ENCODE measurements at places on chromosomes 11 and 22. TPM values are rescaled to one million over a fixed set of nuclear protein-coding genes. Genes with fewer than 3 reads are reported as not detected.

The LSP1 gene
- 46.9 TPM for total RNA-seq

GRCh38 chr11:106983261-106983660, 35.0 kb downstream of the GUCY1A2 start:
- no peaks in the 10 kb centered on the region for H3K27me3 ChIP-seq
- no peaks in the 10 kb centered on the region for H3K4me1 ChIP-seq
- H3K4me3 ChIP-seq = no peak overlapping the region
- no peak for DNase-seq
- no peaks in the 10 kb centered on the region for H3K36me3 ChIP-seq
- no peak overlapping the region for H3K27ac ChIP-seq

The GNAZ gene
- 33.8 TPM for total RNA-seq

DNA sequence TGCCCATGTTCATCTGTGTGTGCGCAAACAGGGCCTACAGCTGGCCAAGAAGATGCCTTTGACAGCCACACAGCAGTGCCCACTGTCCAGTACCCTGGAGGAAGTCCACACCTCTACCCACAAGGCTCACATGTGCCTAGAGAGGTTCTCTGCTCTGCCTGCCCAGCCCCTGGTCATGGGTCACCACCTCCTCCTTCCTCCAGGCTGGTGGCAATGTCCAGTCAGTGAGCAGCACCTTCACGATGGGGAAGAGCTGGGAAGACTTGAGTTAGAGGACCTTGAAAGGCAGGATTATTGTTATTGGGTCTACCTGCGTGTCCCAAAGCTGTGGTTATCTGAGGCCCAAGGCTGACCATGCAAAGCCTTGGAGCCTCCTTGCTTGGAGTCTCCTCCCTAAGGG, 28.4 kb upstream of the TTC12 start:
- no peak overlapping the region for H3K4me3 ChIP-seq
- no peaks in the 10 kb centered on the region for H3K27me3 ChIP-seq
- no peaks in the 10 kb centered on the region for H3K36me3 ChIP-seq
- no peak overlapping the region for H3K27ac ChIP-seq
- peaks cover 14% of the 10 kb centered on the region for H3K4me1 ChIP-seq

- no peak for DNase-seq
- H3K36me3 ChIP-seq = no peaks in the 10 kb centered on the region
- H3K27ac ChIP-seq = no peak overlapping the region
Observed at GRCh38 chr11:110565357-110566336, 135.9 kb downstream of the FDX1 start.

DNA sequence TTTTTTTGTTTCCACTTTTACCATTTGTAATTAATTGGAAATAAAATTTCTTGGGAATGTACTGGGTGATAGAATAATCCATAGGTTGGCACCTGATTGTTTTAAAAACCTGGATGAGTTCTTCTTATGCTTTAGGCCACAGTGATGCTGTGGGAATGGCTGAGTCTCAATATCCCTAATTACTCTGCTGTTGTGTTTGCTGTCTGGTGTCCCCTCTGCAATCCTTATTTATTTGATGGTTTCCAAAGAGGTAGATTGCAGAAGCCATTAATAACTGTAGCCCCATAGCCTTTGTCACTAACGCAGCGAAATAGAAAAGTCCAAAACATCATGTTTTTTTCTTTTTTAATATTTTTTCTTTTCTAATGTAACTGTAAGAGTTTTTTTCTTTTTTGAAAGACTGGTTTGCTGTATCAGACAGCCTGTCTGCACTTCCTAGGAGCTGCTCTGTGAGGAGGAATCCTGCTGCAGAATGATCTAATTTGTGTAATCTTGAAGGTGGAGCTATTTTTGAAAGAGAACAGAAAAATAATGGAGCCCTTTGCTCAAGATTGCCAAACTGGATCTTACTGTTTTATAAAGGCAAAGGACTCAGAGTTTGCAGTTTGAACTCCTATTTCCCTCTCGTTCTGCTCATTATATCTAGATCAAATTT, 14.9 kb downstream of the PACS1 start:
- H3K27me3 ChIP-seq = no peaks in the 10 kb centered on the region
- peaks cover 85% of the 10 kb centered on the region for H3K4me1 ChIP-seq
- no peak for DNase-seq

DNA sequence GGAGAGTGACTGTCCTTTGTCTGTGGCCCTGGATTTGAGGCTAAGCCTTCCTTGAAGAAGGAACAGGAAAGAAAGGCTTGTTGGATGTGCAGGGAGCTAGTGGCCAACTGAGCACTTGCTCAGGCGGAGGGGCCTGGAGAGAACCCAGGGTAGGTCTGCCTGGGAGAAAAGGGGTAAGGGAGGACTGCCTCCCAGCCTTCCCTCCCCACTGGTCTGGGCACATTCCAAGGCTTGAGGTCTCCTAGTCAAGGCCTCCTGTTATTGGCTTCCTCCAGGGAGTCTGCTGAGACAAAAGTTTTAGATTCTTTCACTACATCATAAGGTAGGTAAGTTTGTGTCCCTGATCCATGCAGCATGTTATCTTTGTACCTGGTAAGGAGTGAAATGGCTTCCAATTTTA, 15.2 kb downstream of the KCNQ1OT1 start:
- DNase-seq = no peak
- H3K27me3 ChIP-seq = no peaks in the 10 kb centered on the region
- no peak overlapping the region for H3K4me3 ChIP-seq
- H3K36me3 ChIP-seq = no peaks in the 10 kb centered on the region
- H3K4me1 ChIP-seq = peaks cover 54% of the 10 kb centered on the region
- H3K27ac ChIP-seq = no peak overlapping the region

DNA sequence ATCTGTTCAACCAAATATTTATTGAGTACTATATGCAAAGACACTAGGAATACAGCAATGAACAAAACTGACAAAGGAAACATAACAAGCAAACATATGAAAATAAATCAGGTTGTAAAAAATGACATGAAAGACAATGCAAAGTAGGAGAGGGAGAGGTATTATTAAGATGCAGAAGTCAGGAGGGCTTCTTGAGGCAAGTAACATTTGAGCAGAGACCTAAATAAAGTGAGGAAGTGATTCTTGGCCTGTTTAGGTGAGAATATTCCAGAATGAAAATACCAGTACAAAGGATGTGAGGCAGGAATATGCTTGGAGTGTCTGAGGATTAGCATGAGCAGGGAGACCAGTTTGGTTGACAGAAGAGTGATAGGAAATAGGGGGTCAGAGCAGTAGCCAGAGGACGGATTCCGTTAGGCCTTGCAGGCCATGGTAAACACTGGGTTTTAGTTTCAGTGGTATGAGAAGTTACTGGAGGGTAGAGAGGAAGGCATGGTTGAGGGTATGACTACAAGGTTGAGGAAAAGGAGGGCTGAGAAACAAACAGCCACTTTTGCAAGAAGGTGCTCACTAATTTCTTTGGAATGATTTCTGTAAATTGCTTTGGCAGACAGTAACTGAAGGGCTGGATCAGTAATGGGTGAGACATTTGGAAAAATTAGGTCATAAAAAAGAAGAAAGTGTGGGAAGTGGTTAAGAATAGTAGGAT, 191.9 kb downstream of the SWAP70 start:
- no peaks in the 10 kb centered on the region for H3K27me3 ChIP-seq
- no peaks in the 10 kb centered on the region for H3K4me1 ChIP-seq
- no peak overlapping the region for H3K4me3 ChIP-seq
- no peak for DNase-seq

The SCGB1C1 gene
- not detected for total RNA-seq

The POLR2F gene
- 41.9 TPM for total RNA-seq

DNA sequence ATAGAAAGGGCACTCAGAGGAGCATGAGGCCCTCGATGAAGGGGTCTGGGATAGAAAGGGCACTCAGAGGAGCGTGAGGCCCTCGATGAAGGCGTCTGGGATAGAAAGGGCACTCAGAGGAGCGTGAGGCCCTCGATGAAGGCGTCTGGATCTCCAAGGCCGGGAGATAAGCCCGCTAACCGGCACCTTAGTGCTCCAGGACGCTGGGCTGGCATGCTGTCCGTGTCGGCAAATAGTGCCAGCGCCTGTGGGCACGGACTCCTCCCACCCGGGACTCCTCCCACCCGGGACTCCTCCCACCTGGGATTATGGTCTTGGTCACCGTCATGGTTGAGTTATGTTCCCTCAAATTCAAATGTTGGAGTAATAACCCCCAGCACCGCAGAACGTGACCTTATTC, 725.3 kb downstream of the BRD1 start:
- no peaks in the 10 kb centered on the region for H3K36me3 ChIP-seq
- H3K4me1 ChIP-seq = no peaks in the 10 kb centered on the region
- H3K4me3 ChIP-seq = no peak overlapping the region
- DNase-seq = no peak
- no peaks in the 10 kb centered on the region for H3K27me3 ChIP-seq

- no peaks in the 10 kb centered on the region for H3K4me1 ChIP-seq
- H3K4me3 ChIP-seq = no peak overlapping the region
- H3K27me3 ChIP-seq = no peaks in the 10 kb centered on the region
- DNase-seq = no peak
- no peak overlapping the region for H3K27ac ChIP-seq
- no peaks in the 10 kb centered on the region for H3K36me3 ChIP-seq
Observed at GRCh38 chr11:108818971-108819370, 154.1 kb downstream of the DDX10 start.

The TMPRSS4 gene
- not detected for total RNA-seq

DNA sequence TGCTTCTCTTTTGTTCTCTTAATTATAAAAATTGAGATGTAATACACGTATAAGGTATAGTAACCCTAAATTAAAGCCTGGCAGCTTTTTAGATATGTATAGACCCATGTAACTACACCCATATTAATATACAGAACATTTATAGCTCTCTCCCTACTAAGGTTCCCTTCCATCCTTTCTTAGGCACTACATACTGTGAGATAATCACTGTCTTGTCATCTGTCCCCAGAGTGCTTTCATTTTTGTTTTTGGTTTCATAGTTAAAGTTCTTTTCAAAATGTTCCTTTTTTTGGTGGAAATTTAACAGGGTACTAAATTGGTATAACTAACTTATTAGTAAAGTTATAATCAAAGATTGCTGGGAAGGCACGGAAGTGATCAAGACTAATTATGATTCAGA, 49.2 kb downstream of the MTMR3 start:
- DNase-seq = no peak
- H3K4me1 ChIP-seq = peaks cover 4% of the 10 kb centered on the region
- H3K27me3 ChIP-seq = 0 out of 2 replicates have a peak, but pooled peaks cover 1% of the 10 kb centered on the region
- H3K4me3 ChIP-seq = no peak overlapping the region
- H3K36me3 ChIP-seq = no peaks in the 10 kb centered on the region
- H3K27ac ChIP-seq = no peak overlapping the region

DNA sequence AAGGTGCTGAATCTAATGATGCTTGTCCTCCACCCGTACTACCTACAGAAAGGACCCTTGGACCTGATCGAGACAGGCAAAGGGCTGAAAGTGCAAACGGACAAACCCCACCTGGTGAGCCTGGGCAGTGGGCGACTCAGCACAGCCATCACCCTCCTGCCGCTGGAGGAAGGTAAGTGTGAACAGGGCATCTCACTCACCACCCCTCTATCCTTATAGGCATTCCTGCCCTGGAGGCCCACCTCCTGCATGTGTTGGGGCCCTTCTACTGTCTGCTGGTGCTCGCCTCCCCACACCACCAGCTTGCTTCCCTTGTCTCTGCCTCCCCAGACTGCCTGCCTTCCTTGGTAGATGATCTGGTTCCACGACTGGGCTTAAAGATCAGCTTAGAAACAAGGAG, 7.1 kb downstream of the PHLDB1 start:
- H3K27me3 ChIP-seq = no peaks in the 10 kb centered on the region
- no peaks in the 10 kb centered on the region for H3K36me3 ChIP-seq
- DNase-seq = no peak
- H3K4me1 ChIP-seq = peaks cover 12% of the 10 kb centered on the region
- H3K4me3 ChIP-seq = no peak overlapping the region

- H3K4me3 ChIP-seq = no peak overlapping the region
- no peaks in the 10 kb centered on the region for H3K27me3 ChIP-seq
- no peaks in the 10 kb centered on the region for H3K4me1 ChIP-seq
- H3K36me3 ChIP-seq = no peaks in the 10 kb centered on the region
- H3K27ac ChIP-seq = no peak overlapping the region
- no peak for DNase-seq
Observed at GRCh38 chr11:17821648-17822400, 87.2 kb downstream of the KCNC1 start.

The TIGD3 gene
- total RNA-seq = 0.83 TPM

DNA sequence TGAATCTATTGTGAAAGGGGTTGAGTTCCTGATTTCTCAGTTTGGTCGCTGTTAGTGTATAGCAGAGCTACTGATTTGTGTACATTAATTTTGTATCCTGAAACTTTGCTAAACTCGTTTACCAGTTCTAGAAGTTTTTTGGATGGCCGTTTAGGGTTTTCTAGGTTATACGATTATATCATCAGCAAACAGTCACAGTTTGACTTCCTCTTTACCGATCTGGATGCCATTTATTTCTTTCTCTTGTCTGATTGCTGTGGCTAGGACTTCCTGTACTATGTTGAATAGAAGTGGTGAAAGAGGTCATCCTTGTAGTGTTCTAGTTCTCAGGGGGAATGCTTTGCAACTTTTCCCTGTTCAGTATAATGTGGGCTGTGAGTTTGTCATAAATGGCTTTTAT, 24.6 kb upstream of the OOSP4B start:
- H3K4me1 ChIP-seq = no peaks in the 10 kb centered on the region
- H3K4me3 ChIP-seq = no peak overlapping the region
- no peak for DNase-seq

The CLDN5 gene
- not detected for total RNA-seq

DNA sequence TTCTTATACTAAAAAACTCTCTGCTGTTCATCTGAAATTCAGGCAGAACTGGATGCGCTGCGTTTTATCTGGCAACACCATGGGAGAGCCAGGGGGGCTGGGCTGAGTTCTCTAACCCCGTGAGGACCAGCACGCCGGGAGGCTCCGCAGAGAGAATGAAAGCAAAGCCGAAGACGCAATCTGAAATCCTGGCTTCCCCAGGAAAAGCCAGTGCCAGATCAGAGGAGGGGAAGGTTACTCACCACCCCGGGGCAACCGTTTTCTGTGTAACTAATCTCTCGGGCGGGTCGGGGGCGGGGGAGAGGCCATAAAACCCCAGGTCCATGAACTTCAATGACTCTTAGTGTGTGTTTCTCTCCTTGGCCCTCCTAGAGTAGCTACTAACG, 99.4 kb downstream of the SHANK2 start:
- H3K36me3 ChIP-seq = no peaks in the 10 kb centered on the region
- DNase-seq = no peak
- H3K4me3 ChIP-seq = no peak overlapping the region
- no peaks in the 10 kb centered on the region for H3K4me1 ChIP-seq
- H3K27ac ChIP-seq = no peak overlapping the region

The TRIM51 gene
- not detected for total RNA-seq

The LMO1 gene
- total RNA-seq = not detected

- DNase-seq = peak; percentile 54
- no peaks in the 10 kb centered on the region for H3K27me3 ChIP-seq
- peak overlapping the region; percentile 70 for H3K4me3 ChIP-seq
- H3K36me3 ChIP-seq = peaks cover 29% of the 10 kb centered on the region
Observed at GRCh38 chr22:24436553-24436952, 9.2 kb downstream of the ADORA2A start.

- no peak overlapping the region for H3K4me3 ChIP-seq
- peaks cover 21% of the 10 kb centered on the region for H3K4me1 ChIP-seq
- no peak for DNase-seq
Observed at GRCh38 chr11:47254386-47254785, 3.4 kb upstream of the NR1H3 start.

The DEPDC7 gene
- not detected for total RNA-seq

The SPI1 gene
- total RNA-seq = 114 TPM

The ABTB2 gene
- total RNA-seq = not detected

GRCh38 chr22:16834971-16835370, 9.8 kb upstream of the XKR3 start:
- H3K27me3 ChIP-seq = no peaks in the 10 kb centered on the region
- no peak overlapping the region for H3K4me3 ChIP-seq
- H3K4me1 ChIP-seq = no peaks in the 10 kb centered on the region
- no peak overlapping the region for H3K27ac ChIP-seq
- H3K36me3 ChIP-seq = no peaks in the 10 kb centered on the region

All from Karpas-422 (cell line).